ENCODE measurements at places on chromosomes 3 and 15.

- no peak for DNase-seq
Observed at GRCh38 chr15:74833376-74834107, 7.1 kb downstream of the CPLX3 start.

DNA sequence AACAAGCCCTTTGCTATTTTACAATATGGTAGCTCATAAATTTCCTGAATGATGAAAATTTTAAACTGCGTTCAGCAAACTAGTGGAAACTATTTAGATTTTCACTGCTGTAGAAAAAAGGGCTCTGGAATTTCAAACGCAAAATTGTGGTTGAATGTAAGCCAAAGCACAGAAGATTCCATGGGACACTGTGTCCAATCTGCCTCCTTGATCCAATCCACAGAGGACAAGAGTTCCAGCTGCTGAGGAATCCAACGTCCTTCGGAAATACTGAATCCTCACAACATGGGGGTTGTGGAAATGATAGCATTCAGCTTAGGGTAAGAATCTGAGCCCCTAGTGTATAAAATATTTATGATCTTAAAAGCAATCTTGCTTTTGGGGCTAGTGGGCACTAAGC lies 161.0 kb downstream of the PLD1 start:
- DNase-seq = no peak

- DNase-seq = no peak
Observed at GRCh38 chr3:182533394-182533793, 259.9 kb upstream of the ATP11B start.

GRCh38 chr3:129061888-129062834 lies 1.6 kb downstream of the GP9 start:
- no peak for DNase-seq

DNA sequence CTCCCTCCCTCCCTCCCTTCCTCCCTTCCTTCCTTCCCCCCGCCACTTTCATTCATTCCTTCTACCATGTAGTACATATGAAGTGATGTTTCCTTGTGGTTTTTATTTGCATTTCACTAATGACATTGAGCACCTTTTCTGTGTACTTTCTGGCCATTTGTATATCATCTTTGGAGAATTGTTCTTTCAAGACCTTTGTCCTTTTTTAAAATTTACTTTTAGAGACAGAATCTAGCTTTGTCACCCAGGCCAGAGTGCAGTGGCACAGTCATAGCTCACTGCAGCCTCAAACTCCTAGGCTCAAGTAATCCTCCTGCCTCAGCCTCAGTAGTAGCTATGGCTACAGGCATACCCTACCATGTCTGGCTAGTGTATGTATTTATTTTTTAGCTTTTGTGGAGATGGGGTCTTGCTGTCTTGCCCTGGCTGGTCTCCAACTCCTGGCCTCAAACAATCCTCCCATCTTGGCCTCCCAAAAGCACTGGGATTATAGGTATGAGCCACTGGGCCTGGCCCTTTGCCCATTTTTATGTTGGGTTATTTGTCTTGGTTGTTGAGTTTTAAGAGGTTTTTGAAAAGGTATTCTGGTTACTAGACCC lies 42.0 kb upstream of the CTDSPL2 start:
- DNase-seq = no peak

GRCh38 chr15:78108300-78109084 lies 16.1 kb downstream of the SH2D7 start:
- peak; percentile 91 for DNase-seq

DNA sequence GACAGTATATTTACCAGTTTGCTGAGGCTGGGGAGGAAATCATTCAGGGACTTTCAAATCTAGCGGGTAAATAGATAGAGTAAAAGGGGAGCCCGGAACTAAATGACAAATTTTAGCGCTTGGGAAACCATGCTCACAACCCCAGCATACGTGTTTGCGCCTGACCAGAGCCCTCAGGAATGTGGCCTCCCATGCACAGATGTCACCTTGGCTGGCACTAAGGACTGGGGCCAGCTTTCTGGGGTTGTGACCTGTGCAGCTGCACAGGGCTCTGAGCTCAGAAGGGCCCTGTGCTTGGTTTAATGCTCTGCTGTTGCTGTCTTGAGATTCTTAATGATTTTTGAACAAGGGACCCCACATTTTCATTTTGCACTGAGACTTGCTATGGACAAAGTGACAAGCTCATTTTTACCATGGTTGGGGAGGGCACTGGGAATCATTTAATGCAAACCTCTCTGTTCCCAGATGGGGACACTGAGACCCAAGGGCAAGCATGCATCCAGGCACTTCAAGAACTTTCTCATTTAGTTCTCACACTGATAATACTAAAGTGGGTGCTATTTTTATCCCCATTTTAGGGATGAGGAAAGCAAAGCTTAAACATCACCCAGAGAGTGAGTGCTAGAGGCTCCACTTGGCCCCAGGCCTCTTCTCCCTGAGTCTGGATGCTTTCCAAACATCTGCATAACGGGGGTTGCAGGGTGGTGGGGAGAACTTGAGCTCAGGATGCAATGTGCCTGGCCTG lies 44.1 kb upstream of the FAM107A start:
- DNase-seq = no peak

- no peak for DNase-seq
Observed at GRCh38 chr3:52345521-52346109, 29.5 kb downstream of the DNAH1 start.

DNA sequence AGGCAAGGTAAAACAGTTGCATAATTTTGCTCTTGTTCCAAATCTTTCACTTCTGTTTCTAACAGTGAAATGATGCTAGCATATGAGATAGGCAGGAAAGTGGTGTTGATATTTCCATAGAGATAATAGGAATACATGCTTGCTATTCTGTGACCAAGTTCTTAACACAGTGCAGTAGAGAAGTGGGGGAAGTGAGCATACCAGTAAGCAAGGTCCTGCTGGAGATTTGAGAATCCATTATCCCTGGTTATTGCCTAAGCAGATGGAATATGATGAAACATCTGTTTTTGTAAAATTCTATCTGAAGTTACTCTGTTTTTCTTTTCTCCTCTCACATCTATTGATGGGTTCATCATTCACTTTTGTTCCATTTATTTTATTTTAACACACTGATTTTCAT lies 28.7 kb downstream of the USP8 start:
- DNase-seq = no peak

- DNase-seq = no peak
Observed at GRCh38 chr3:71112576-71112975, 471.0 kb downstream of the FOXP1 start.

GRCh38 chr3:6770397-6770690 lies 90.6 kb upstream of the GRM7 start:
- DNase-seq = no peak

- DNase-seq = no peak
Observed at GRCh38 chr3:113556316-113556945, 24.1 kb downstream of the SIDT1 start.

GRCh38 chr3:197686899-197687298 lies 49.8 kb downstream of the RUBCN start:
- no peak for DNase-seq

DNA sequence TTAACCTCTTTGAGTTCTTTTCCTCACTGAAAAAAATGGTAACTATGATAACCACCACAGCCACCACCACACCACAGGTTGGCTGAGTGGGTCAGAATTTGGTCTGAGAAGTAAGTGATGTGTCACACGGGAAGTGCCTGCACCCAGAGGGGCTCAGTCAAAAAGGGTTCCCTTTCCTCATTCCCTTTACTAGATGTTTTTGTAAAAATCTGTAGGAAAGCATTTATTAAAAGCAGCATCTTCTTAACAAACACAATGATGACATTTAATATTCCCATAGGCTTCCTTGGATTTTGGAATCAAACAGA lies 23.2 kb downstream of the CFAP92 start:
- no peak for DNase-seq

GRCh38 chr15:80439140-80439539 lies 35.0 kb downstream of the ARNT2 start:
- no peak for DNase-seq

DNA sequence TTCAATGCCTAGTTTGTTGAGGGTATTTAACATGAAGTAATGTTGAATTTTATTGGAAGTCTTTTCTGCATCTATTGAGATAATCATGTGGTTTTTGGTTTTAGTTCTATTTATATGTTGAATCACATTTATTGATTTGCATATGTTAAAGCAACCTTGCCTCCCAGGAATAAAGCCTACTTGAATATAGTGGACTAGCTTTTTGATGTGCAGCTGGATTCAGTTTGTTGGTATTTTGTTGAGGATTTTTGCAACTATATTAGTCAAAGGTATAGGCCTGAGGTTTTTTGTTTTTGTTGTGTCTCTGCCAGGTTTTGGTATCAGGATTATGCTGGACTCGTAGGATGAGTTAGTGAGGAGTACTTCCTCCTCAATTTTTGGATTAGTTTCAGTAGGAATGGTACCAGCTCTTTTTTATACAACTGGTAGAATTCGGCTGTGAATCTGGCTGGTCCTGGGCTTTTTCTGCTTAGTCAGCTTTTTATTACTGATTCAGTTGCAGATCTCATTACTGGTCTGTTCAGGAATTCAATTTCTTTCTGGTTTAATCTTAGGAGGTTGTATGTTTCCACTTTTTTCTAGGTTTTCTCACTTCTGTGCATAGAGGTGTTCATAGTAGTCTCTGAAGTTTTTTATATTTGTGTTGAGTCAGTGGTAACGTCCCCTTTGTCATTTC lies 209.8 kb upstream of the RBMS3 start:
- DNase-seq = no peak

- no peak for DNase-seq
Observed at GRCh38 chr3:48945891-48946549, 27.4 kb downstream of the ARIH2 start.

- no peak for DNase-seq
Observed at GRCh38 chr3:190596349-190597285, 82.7 kb downstream of the IL1RAP start.

DNA sequence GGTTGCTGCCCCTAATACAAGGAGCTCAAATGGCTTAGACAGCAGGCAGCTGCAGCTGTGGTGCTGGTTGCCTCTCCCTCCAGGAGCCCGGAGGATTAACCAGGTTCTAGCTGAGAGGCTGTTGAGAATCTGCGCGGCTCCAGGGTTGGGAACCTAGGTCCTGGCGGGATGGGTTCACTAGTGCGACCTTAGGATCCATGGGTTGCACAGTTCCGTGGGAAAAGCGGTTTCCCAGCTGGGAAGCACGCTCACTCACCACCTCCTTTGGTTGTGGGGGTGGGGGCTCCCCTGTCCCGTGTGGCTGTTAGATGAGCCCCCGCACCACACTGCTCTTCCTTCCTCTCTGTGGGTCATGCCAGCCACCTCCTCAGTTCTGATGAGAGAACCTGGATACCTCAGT lies 375.1 kb upstream of the ARRDC4 start:
- no peak for DNase-seq

- DNase-seq = no peak
Observed at GRCh38 chr15:60551781-60552161, 72.8 kb upstream of the ICE2 start.

DNA sequence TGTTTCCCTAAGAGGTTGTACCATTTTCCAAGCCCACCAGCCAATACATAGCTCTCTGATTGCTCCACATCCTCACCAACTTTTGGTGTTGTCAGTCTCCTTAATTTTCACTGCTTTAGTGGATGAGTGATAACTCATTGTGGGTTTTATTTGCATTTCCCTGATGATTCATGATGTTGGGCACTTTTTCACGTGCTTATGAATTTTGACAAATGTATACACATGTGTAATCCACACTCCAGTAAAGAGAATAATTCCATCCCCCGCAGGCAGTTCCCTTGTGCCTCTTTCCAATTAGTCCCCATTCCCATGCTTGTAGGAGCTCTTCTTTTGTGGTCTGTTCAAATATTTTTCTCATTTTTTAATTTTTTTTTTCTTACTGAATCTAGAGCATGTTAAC lies 52.4 kb downstream of the ANP32A start:
- DNase-seq = no peak

DNA sequence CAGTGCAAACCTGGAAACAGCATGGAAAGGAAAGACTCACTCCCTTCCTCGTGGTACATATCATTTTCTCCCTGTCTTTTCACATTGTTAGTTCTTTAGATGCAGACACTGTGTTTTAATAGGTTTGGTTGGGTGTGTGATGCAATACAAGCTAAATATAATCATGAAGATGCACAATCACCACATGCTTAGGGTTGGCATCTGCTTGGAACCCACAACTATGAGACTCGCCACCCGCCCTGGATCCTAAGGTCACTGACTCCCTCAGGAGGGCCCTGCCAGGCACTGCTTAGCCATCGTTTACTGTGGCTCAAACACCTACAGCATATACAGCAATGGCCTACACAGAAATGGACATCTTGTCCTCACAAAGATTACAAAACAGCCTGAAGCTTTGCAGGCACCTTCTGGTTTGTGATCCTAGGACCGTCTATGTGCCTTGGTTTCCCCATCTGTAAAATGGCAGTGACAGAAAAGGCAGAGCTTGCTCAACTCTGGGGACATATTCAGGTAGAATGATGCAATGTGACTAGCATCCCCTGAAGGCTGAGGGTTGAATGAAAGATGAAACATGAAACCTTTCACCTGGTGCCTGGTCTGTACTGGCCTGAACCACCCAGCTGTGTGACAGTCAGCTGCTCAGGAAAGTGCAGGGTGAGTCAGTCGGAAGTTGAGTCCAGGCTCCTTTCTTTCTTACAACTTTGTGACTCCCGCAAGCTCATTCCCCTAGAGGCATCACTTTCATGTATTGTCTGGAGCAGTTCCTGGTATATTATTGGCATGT lies 123.6 kb upstream of the PFN2 start:
- no peak for DNase-seq

All from germinal center (tissue), 1 donor.